Progenitor cell of endocrine pancreas (in vitro differentiated cells): ENCODE measurements at places on chromosomes 13 and 19. TPM values are rescaled to one million over a fixed set of nuclear protein-coding genes. Genes with fewer than 3 reads are reported as not detected.

CPB2 gene
- total RNA-seq = not detected in 2 replicates

FLT3 gene
- total RNA-seq = 0.09 and 0.17 TPM in 2 replicates

STAP2 gene
- 35.6 and 41.0 TPM in 2 replicates for total RNA-seq

TPTE2 gene
- total RNA-seq = not detected in 2 replicates

CEACAM5 gene
- total RNA-seq = not detected in 2 replicates

DOCK6 gene
- 88.0 and 89.1 TPM in 2 replicates for total RNA-seq

WASF3 gene
- total RNA-seq = 177 and 187 TPM in 2 replicates

CYP4F11 gene
- not detected in 2 replicates for total RNA-seq

SYDE1 gene
- total RNA-seq = 5.0 and 5.7 TPM in 2 replicates

DNA sequence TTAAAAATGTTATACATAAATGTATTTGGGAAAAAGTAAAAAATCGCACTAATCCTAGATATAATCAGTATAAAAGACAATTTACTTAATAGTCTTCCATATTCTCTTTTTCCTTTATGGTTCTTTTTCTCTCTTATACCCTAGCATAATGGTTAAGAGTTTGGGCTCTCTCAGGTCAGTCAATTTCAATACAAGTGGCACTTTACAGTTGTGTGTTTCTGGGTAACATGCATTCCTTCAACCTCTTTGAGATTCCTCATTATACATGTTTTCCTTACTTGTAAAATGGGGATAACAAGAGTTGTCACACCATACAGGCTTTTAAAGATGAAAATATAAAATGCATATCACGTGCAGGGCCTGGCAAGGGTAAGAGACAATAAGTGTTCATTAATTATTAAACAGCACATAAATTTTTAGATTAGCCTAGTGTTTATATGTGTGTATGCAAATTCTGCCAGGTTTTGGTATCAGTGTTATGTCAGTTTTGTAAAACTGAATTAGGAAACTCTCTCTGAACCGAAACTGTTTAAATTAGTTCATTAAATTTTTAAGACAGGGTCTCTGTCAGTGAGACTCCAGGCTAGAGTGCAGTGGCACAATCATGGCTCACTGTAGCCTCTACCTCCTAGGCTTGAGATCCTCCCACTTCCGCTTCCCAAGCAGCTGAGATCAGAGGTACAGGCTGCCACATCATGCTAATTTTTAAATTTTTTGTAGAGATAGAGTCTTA lies 49.8 kb downstream of the ELF1 start:
- peaks cover 44% of the 10 kb centered on the region for H3K4me1 ChIP-seq
- no peak for DNase-seq
- peaks cover 2% of the 10 kb centered on the region for H3K36me3 ChIP-seq

DNA sequence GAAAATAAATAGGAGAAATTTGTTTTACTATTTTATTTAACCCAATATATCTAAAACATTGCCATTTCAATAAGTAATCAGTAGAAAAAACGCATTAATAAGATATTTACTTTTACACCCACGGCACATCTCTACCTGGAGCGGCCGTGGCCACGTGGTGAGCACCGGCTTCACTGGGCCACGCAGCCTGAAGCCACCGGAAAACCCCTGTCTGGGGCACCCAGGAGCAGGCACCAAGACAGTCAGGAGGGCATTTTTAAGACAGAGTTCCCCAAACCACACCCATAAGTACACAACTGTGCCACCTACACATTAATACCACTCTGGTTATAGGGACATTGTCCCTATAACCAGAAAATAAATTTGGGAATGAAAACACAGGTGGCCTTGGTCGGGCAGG lies 80.9 kb downstream of the SPACA7 start:
- DNase-seq = no peak
- H3K27me3 ChIP-seq = peaks cover 6% of the 10 kb centered on the region
- no peak overlapping the region for H3K4me3 ChIP-seq

GRCh38 chr13:113272031-113272430 lies 25.0 kb upstream of the LAMP1 start:
- DNase-seq = no peak
- no peak overlapping the region for H3K4me3 ChIP-seq
- H3K36me3 ChIP-seq = peaks cover 2% of the 10 kb centered on the region
- H3K27ac ChIP-seq = no peak overlapping the region

- H3K36me3 ChIP-seq = no peaks in the 10 kb centered on the region
- H3K27me3 ChIP-seq = no peaks in the 10 kb centered on the region
- H3K27ac ChIP-seq = no peak overlapping the region
- no peak overlapping the region for H3K4me3 ChIP-seq
Observed at GRCh38 chr13:107348925-107349324, 781.0 kb upstream of the ARGLU1 start.

GRCh38 chr13:94590744-94591143 lies 5.2 kb downstream of the TGDS start:
- DNase-seq = no peak
- H3K4me3 ChIP-seq = no peak overlapping the region
- peaks cover 23% of the 10 kb centered on the region for H3K4me1 ChIP-seq
- H3K27me3 ChIP-seq = no peaks in the 10 kb centered on the region

GRCh38 chr13:70666883-70667556 lies 558.8 kb upstream of the KLHL1 start:
- H3K4me1 ChIP-seq = peaks cover 26% of the 10 kb centered on the region
- H3K27ac ChIP-seq = no peak overlapping the region
- no peak overlapping the region for H3K4me3 ChIP-seq
- no peak for DNase-seq

- peak overlapping the region; percentile 75 for H3K4me3 ChIP-seq
- no peak for DNase-seq
- no peaks in the 10 kb centered on the region for H3K36me3 ChIP-seq
- peaks cover 33% of the 10 kb centered on the region for H3K27me3 ChIP-seq
Observed at GRCh38 chr13:99085808-99086266, 108.0 kb upstream of the DOCK9 start.

- peak overlapping the region; percentile 92 for H3K4me3 ChIP-seq
- peaks cover 5% of the 10 kb centered on the region for H3K36me3 ChIP-seq
Observed at GRCh38 chr19:58558623-58559274, 338 bp upstream of the UBE2M start.

GRCh38 chr19:56132316-56132822 lies 8.7 kb upstream of the ZNF444 start:
- H3K4me1 ChIP-seq = peaks cover 6% of the 10 kb centered on the region

DNA sequence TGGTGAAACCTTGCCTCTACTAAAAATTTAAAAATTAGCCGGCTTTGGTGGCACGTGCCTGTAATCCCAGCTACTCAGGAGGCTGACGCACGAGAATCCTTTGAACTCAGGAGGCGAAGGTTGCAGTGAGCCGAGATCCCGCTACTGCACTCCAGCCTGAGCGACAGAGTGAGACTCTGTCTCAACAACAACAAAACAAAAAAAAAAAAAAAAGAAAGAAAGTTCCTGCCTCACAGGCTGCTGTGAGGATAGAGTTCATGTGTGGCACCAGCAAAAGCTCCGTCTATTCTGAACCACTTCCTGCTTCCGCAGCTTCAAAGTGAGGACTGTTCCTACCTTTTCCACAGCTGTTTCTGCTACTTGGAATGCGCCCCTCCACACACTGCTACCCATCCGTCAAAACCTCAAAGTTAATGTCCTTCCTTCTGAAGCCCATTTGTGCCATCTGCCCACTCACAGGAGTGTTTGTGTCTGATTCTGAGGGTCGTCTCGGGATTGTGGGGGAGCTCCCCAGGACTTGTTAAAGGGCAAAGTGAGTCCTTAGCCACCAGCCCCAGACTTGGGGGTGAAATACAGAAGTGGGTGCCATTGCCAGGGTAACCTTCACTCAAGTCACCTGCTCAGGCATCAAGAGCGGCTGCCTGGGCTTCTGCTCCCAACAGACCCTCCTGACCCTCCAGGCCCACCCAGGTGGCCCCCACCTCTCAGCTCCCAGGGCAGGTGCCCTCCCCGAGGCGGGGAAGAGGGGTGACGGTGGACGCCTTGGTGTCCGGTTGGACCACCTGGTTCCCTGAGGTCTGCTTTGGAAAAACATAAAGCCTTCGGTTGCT lies 2.9 kb downstream of the MFSD12 start:
- no peak for DNase-seq
- no peak overlapping the region for H3K27ac ChIP-seq
- no peak overlapping the region for H3K4me3 ChIP-seq
- H3K4me1 ChIP-seq = peaks cover 9% of the 10 kb centered on the region
- no peaks in the 10 kb centered on the region for H3K36me3 ChIP-seq

DNA sequence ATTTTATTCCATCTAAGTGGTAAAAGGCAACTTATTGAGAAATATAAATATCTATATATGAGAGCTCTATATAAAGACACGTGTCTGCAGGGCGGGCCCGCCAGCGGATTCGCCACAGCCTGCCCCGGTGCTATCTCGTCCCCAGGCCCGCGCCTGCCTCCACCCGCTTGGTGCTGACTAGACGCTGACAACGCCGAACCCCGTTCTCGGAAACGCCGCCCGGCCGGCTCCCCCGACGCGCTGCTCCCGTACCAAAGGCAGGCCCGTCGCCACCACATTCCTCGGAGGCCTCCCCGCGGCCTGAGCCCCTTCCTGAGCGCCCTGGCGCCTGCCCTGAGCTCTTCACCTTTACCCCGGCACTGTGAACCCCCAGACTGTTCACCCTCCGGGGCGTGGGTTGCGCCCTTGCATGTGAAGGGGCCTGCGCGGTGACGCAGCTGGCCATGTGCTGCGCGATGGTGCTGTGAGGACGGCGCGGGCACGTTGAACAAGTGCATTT lies 6.0 kb downstream of the PLEKHJ1 start:
- H3K4me1 ChIP-seq = peaks cover 4% of the 10 kb centered on the region
- H3K27me3 ChIP-seq = no peaks in the 10 kb centered on the region
- no peak for DNase-seq
- peak overlapping the region; percentile 52 for H3K27ac ChIP-seq
- H3K4me3 ChIP-seq = no peak overlapping the region

DNA sequence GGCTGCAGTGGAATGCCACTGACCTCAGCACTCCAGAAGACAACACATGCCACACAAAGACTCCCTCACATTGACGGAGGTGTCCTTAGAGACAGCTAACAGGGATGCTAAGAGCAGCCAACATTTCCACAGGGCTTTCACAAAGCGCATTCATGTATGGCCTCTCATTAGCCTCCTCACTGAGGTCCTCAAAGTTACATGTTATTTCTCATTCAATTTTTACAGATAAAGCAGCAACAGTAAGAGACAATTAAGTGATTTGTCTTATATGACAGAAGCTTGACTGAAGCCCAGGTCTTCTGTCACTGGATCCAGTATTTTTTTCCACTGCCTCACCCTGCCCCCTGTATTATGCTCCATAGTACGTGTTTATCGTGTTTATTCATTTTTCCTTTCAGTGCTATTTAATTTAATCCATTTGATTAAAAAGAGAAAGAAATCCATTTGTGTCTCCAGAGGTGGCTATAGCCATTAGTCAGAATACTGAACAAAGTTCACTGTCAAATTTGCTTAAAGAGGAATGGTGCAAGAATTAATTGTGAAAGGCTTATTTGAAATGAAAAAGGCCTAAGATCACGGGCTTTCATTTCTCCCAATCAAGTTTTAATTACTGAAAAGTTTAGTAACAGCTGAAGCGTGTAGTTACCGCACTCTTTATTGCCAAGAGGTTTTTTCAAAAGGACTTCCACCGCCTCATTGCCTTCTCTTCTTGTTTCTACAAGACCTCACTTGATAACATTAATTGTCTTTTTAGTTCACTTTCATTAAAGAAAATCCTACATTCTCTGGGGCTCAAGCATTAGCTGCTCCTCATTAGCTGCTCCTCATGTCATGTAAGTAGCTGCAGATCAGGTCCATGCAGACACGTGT lies 115.0 kb downstream of the COG6 start:
- DNase-seq = no peak
- H3K27ac ChIP-seq = no peak overlapping the region
- no peaks in the 10 kb centered on the region for H3K27me3 ChIP-seq
- H3K4me1 ChIP-seq = peaks cover 4% of the 10 kb centered on the region
- H3K36me3 ChIP-seq = no peaks in the 10 kb centered on the region

GRCh38 chr19:7251494-7251893 lies 42.7 kb downstream of the INSR start:
- H3K4me3 ChIP-seq = no peak overlapping the region
- peaks cover 22% of the 10 kb centered on the region for H3K4me1 ChIP-seq
- no peak overlapping the region for H3K27ac ChIP-seq
- DNase-seq = no peak

DNA sequence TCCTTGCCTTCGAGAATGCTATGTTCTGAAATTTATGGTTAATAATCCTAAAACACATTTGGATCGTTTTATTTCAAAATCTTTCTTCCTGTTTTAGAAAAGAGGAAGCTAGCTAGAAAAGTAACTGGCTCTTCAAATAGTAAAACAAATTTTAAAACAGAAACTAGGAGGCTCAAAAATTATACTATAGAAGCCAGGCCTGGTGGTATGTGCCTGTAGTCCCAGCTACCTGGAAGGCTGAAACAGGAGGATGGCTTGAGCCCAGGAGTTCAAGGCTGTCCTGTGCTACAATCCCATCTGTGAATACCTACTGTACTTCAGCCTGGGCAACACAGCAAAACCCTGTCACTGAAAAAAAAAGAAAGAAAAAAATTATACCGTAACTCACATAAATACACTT lies 57.9 kb downstream of the ELF1 start:
- H3K27me3 ChIP-seq = no peaks in the 10 kb centered on the region
- H3K4me3 ChIP-seq = no peak overlapping the region
- no peak for DNase-seq
- peaks cover 1% of the 10 kb centered on the region for H3K4me1 ChIP-seq

DNA sequence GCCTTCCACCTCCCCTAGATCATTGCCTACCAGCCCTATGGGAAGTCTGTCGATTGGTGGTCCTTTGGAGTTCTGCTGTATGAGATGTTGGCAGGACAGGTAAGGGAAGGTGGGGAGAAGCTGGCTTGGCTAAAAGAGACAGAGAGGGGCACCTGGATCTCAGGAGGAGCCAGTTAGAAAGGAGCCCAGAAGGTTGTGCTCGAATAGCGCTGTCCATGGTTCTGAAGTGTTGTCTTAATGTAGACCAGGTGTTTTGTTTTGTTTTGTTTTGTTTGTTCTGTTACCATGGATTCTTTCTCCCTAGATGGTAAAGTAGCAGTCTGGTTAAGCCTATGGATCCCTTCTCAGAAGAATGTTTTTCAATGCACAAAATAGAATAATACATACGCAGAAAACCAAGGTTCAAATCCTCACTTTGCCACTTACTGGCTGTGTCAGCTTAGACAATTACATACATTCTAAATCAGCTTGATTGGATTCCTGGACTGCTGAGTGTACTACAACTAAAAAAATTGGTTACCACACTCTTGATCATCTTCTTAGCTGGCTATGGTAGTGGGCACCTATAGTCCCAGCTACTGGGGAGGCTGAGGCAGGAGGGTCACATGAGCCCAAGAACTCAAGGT lies 5.9 kb upstream of the CACNG7 start:
- H3K4me3 ChIP-seq = no peak overlapping the region
- H3K27ac ChIP-seq = peak overlapping the region; percentile 79
- H3K36me3 ChIP-seq = no peaks in the 10 kb centered on the region
- DNase-seq = peak; percentile 60
- peaks cover 5% of the 10 kb centered on the region for H3K4me1 ChIP-seq

DNA sequence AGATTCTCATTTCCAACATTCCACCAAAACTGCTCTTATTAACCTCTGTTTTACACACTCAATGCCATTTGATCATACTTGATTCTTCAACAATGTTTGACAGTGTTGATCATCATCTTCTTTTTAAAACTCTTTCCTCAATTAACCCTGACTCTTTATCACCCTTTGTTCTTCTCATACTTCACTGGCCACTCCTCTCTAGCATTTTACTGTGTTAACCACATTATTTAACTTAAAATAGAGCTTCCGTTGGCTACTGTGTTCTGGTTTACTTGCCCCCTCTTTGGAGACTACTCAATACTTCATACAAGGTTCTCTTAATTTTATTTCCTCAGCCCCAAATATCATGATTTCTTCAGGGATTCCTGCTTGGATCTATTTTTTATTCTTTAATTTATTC lies 121.1 kb upstream of the SPRY2 start:
- no peaks in the 10 kb centered on the region for H3K27me3 ChIP-seq
- H3K4me1 ChIP-seq = no peaks in the 10 kb centered on the region
- H3K27ac ChIP-seq = no peak overlapping the region
- no peaks in the 10 kb centered on the region for H3K36me3 ChIP-seq
- no peak for DNase-seq

GRCh38 chr19:5889288-5889971 lies 14.2 kb downstream of the NDUFA11 start:
- H3K27me3 ChIP-seq = peaks cover 19% of the 10 kb centered on the region
- H3K4me3 ChIP-seq = no peak overlapping the region
- no peaks in the 10 kb centered on the region for H3K4me1 ChIP-seq
